ENCODE measurements at places on chromosomes 5 and 9.

DNA sequence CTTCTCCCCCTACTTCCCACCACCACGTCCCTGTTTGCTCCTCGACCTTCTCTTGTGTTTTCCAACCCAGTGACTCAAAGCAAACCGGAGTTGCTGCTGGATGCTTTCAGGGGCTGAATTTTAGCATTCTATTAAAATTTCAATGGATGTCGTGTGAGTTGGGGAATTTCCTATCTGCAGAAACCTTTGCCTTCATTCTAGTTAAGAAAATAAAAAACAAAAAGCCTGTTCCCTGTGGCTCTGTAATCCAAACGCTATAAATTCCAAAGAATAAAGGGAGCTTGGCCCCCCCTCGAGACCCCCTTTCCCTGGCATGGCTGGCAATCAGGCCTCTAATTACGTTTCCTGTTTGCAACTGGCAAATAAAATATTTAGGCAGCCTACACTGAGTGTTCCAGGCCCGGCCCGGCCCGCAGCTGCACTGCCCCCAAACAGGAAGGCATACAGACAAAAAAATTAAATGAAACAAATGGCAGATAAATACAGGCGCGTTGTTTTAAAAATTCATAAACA lies 139.4 kb upstream of the PPP1R26 start:
- no peak for DNase-seq

DNA sequence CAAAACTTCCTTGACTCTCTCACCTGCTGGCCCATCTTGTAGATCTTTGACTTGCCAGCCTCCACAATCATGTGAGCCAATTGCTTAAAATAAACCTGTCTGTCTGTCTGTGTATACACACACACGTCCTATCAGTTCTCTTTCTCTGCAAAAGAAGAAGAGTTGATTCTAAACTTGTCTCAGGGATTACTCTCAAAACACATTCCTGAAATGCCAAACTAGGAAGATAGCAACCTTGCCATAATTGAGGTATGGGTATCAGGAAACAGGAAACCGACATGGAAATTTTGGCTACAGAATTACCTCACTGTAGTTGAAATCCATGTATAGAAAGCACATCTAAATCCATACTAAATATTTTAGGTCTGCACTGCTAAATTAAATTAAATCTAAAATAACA lies 483.4 kb downstream of the PLK2 start:
- DNase-seq, result no peak

GRCh38 chr5:158126442-158127405 lies 267.8 kb upstream of the CLINT1 start:
- DNase-seq, result no peak

GRCh38 chr5:167155387-167156005 lies 1135.9 kb upstream of the WWC1 start:
- DNase-seq, result no peak

GRCh38 chr5:80212171-80212667 lies 43.6 kb downstream of the SERINC5 start:
- DNase-seq, result no peak

GRCh38 chr9:94449486-94449885 lies 105.4 kb upstream of the PCAT7 start:
- DNase-seq, result no peak

DNA sequence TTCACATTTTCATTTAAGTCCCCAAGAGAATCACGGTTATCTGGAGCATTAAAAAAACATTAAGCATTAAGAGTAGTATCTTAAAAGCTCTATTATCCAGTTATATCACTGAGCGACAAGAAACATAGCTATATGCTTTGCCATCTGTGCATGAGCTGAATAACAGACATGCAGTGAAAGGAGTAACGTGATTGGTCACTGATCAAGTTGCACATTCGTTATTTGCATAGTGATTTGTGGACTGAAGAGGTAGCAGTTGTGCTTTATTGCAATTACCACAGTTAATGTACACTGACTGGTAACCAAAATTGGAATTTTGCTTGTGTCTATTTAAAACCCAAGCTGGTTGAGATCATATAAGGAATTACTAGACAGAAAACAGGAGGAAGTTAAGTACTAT lies 107.4 kb downstream of the MCTP1 start:
- no peak for DNase-seq

DNA sequence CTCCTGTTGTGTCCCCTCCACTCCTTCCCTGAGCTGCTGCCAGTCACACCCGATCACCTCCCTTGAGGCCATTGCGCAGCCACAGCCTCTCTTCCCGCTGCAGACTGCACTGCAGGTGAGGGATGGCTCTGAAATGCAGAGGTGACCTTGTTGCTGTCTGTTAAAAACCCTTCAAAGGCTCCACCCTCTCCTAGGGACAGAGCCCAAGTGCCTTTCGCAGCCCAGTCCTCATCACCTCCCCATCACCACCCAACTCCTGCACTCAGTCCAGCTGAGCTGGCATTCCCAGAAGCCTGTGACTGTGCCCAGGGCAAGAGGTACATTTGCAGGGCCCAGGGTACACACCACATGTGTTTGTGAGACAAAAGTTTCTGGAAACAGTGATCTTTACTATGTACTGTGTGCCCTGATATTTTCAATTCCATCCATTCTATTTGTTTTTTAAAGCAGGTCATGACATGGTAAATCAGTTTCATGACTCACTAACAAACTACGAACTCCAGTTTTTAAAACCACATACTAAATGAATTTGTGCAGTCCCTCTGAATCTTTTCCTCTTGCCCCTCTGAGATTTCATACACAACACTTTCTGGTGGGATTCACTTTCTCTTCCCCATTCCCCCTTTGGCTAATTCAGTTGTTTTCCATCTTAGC lies 73.0 kb upstream of the SPOCK1 start:
- DNase-seq, result no peak

- DNase-seq, result no peak
Observed at GRCh38 chr5:126444137-126444536, 20.9 kb downstream of the GRAMD2B start.

DNA sequence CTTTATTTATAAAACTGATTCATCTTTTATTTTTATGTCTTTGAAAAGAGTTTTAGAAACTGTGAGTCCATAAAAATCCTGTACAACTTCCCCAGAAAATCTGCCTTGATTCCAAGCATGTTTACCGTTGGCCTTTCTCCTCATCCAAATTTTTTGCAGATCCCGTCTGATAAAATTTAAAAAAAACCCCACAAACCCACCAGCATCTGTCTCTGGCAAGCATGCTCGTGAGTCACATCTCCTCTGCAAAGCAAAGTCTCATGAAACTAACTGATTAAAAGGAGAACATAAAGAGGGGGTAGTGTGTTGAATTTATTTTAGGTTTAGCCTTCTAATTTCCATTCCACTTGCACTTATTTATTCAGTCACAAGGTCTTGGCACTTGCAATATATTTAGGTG lies 109.4 kb downstream of the MAT2B start:
- DNase-seq, result no peak

- no peak for DNase-seq
Observed at GRCh38 chr5:76319673-76320072, 83.4 kb upstream of the IQGAP2 start.

DNA sequence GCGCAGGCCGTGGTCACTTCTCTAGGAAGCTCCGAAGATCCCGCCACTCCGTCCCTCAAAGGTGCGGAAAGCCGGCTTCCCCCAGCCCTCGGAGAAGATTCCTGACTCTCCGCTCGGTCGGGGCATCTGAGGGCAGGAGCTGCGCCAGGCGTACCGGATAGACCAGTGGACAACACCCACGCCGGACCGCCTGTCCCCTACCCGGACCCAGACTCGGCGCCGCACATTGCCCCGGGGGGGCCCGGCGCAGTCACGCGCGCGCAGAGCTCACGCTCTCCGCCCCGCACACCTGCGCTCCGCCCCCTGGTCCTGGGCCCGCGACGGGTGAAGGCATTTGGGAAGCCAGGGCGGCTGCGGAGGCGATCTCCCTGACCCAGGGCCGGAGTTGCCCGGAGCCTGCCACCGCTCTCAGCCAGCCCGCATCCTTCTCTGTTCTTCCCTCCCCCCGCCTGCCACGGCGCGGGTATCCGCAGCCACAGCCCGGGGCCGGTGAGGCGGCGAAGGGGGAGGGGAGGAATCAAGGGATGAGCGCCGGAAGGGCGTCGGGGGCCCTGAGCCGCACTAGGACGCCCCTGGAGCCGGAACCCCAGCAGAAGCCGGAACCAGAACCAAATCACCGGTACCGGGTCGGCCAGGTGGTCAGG lies 448 bp downstream of the RELL2 start:
- DNase-seq, result no peak

GRCh38 chr5:40276426-40277102 lies 403.2 kb upstream of the PTGER4 start:
- no peak for DNase-seq

GRCh38 chr5:123545506-123545905 lies 33.5 kb downstream of the CSNK1G3 start:
- no peak for DNase-seq

DNA sequence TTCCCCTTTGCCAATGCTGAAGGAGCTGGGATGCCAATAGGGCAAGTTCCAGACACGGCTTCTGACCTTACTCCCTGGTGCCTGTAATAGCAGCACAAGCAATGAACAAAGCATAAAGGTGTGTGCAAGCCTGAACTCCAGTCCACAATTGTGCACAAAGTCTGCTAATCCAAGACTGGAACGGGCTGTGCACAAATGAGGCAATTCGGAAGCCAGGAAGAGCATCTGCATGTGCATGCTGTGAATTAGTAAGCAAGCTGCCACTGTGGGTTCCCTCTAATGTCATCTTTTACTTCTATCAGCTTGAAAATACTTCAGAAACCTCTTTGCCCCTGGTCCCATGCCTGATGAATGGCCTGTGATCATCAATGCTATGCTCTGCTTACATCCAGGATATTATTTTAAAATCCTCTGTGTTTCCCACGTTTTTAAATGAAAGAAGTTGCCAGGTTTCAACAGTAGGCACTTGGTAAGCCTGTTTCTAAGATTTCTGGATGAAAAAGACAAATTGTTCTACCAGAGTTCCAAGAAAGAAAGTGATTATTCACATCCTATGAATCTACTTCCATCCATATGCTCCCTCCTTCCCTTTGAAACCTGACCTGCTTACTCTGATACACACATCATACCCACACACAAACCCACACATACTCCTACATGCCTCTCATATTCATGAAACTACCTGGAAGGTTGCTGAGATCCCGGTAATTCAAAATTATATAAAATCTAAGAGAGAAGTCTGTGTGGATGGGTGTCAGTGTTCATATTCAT lies 165.7 kb downstream of the KCTD16 start:
- DNase-seq, result no peak

- DNase-seq, result no peak
Observed at GRCh38 chr5:172846249-172846648, 12.2 kb downstream of the ERGIC1 start.

DNA sequence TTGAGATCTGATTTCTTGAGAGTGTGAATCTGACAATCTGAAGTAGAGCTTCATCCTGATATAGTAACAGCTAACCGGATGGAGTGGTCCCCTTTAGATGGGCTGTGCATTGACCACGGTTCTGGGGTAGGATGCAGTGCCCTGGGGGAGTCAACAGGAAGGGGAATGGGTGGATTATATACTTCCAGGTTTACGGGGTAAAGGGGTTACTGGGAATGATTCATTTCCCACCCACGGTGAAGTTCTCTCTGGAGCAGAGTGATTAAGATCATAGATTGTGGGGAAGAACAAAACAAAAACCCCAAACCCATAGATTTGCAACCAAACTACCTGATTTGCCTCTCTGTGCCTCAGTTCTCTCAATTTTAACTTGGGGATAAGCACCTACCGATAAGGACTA lies 1.5 kb upstream of the B4GALT7 start:
- no peak for DNase-seq

DNA sequence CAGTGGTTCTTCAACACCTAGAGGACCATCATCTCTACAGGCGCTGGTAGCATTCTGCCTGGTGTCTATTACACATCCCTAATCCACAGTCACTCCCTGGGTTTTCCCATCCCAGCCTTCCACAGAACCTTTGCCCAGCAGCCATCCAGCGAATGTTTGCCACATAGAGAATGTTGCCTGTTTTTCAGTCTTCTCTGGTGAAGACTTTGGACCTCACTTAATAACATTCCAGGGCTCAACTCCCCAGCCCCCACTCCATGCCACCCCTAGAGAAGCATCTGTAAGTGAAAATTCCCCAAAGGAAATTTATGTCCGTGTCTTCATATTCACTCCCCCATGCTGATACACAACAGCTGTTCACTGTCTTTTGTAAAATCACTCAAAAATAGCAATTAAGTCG lies 249.6 kb downstream of the AOPEP start:
- DNase-seq, result no peak

DNA sequence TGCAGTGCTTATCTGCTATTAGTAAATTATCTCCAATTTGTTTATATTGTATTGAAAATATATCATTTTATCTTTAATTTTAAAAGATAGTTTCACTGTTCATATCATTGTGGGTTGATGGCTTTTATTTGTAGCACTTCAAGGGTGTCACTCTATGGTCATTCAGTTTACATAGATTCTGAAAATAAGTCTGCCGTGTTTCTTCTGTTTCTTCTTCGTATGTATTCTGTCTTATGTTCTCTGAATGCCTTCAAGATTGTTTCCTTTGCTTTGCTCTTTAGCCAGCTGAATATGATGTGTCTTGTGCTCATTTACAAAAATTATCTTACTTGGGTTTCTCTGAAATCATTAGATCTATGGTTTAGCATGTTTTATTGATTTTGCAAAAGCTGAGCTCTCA lies 359.9 kb downstream of the CYLC2 start:
- no peak for DNase-seq

DNA sequence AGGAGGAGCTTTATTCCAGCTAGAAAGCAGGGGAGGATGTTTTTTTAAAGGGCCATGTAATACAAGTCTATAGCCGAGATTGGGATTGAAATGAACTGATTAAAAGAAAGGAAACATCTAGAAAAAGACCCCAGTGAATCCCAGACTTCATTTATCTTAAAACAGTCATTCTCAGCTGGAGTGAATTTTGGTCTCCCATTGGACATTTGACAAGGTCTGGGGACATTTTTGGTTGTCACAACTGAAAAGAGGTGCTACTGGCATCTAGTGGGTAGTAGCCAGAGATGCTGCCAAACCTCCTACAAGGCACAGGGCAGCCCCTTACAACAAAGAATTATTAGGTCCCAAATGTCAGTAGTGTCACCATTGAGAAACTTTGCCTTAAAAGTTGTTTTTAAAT lies 16.3 kb upstream of the SPINK4 start:
- DNase-seq, result no peak

GRCh38 chr5:132526974-132527564 lies 16.3 kb downstream of the IL5 start:
- DNase-seq, result no peak
